Activated CD4-positive, alpha-beta memory T cell treated with anti-CD3 and anti-CD28 coated beads for 36 hours (primary cell): ENCODE measurements at places on chromosomes 3 and 15.

DNA sequence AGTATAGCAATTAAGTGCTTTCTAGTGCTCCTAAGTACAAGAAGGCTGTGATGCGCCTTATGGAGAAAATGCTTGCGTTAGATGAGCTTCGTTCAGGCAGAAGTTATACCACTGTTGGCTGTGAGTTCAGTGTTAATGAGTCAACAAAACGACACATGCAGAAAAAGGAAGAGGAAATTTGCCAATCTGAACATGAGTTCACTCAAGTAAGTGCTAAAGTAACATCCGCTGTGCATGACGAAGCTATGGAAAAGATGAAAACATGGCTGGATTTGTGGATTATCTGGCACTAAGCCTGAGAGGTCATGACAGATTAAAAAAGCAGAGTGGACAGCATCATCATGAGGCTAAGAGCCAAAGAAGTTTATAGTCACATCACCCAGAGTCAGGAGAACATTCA is 36.9 kb downstream of the SH3BP5 start:
- H3K27ac ChIP-seq = peak overlapping the region; percentile 5
- H3K36me3 ChIP-seq = peaks cover 25% of the 10 kb centered on the region

- no peak for DNase-seq
- no peak overlapping the region for H3K27ac ChIP-seq
- H3K36me3 ChIP-seq = no peaks in the 10 kb centered on the region
- no peaks in the 10 kb centered on the region for H3K27me3 ChIP-seq
- H3K4me1 ChIP-seq = no peaks in the 10 kb centered on the region
Measured at GRCh38 chr3:22361521-22361920, 610.5 kb upstream of the ZNF385D start.

GRCh38 chr3:70805061-70805889 is 492.8 kb upstream of the MDFIC2 start:
- no peak overlapping the region for H3K4me3 ChIP-seq
- no peak for DNase-seq
- peaks cover 16% of the 10 kb centered on the region for H3K27me3 ChIP-seq
- H3K27ac ChIP-seq = no peak overlapping the region
- no peaks in the 10 kb centered on the region for H3K36me3 ChIP-seq

DNA sequence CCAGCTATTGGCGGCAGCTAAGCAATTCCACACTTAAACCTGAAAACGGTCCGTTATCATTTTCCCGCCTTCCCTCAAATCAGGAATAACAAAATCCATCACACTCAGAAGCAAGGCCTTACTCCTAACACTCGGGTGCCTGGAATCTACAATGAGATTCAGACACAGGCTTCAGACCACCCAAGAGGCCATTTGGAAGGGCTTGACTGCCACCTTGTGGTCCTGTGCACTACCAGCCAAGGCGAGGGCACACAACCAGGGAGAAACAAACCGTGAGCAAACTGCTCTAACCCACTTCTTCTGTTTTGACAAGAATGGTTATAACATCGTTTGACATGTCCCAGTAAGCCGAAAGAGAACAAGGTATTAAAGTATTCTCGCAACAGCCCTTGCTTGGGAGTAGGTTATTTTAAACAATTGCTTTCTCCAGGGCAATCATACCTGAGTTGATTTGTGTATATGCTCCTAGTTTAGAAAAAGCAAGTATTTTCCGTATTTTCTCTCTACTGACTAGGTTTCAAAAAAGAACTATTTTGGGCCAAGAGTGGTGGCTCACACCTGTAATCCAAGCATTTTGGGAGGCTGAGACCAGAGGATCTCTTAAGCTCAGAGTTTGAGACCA is 40.1 kb upstream of the TAFA4 start:
- H3K27me3 ChIP-seq = peaks cover 2% of the 10 kb centered on the region
- H3K36me3 ChIP-seq = peaks cover 2% of the 10 kb centered on the region
- H3K27ac ChIP-seq = no peak overlapping the region
- peak; percentile 58 for DNase-seq
- no peak overlapping the region for H3K4me3 ChIP-seq

- H3K36me3 ChIP-seq = peaks cover 71% of the 10 kb centered on the region
- H3K4me3 ChIP-seq = no peak overlapping the region
- DNase-seq = no peak
- no peaks in the 10 kb centered on the region for H3K27me3 ChIP-seq
- H3K27ac ChIP-seq = no peak overlapping the region
Measured at GRCh38 chr3:72440491-72440890, 407.8 kb downstream of the SHQ1 start.

- no peak overlapping the region for H3K27ac ChIP-seq
- H3K4me1 ChIP-seq = no peaks in the 10 kb centered on the region
- no peak overlapping the region for H3K4me3 ChIP-seq
- no peak for DNase-seq
Measured at GRCh38 chr3:50428007-50428633, 68.8 kb upstream of the TMEM115 start.

DNA sequence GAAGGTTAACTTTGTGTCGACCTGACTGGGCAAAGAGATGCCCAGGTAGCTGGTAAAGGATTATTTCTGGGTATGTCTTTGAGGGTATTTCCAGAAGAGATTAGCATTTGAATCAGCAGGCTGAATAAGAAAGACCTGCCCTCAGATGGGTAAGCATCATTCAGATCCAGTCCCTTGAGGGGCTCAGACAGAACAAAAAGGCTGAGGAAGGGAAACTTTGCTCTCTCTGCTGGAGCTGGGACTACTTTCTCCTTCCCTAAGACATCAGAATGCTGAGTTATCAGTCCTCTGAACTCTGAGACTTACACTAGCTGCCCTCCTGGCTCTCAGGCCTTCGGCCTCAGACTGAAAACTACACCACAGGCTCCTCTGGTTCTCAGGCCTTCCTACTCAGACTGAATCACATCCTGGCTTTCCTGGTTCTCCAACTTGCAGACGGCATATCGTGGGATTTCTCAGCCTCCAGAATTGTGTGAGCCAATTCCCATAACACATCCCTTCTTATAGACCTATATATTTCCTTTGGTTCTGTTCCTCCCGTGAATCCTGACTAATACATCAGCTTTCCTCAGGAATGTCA is 982.9 kb downstream of the TUSC7 start:
- no peaks in the 10 kb centered on the region for H3K27me3 ChIP-seq
- H3K27ac ChIP-seq = no peak overlapping the region
- no peaks in the 10 kb centered on the region for H3K4me1 ChIP-seq
- no peaks in the 10 kb centered on the region for H3K36me3 ChIP-seq

GRCh38 chr15:97791824-97792792 is 168.4 kb upstream of the ARRDC4 start:
- no peak overlapping the region for H3K27ac ChIP-seq
- H3K4me1 ChIP-seq = no peaks in the 10 kb centered on the region
- H3K36me3 ChIP-seq = no peaks in the 10 kb centered on the region

DNA sequence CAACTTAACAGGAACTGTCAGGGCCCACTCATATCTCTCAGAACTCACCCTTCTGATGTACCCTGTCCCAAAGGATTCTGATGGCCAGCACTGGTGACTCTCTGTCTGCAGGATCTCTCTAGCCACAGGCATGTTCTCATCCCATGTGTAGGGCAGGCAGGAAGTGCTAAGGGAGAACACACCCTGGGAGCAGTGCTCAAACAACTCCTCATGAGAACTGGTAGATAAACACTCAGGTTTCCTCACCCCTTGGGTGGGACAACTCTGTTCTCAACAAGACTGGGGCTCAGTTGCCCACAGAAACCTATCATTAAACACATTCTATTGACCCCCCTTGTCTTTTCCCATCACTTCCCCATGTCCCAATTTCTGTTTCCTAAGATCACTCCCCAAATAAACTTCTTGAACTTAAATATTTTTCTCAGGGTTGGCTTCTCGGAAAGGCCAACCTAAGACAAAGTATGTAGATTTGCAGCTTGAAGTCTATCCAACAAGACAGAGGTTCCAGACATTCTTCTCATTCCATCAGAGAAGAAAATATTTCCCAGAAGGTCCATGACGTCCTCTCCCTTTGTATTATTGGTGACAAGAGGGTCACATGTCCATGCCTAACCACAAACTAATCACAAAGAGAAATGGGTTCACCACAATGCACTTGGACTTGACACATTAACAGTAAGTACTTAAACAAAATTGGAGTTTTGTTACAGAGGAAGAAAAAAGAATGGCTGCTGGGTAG is 276.6 kb upstream of the GADL1 start:
- H3K27ac ChIP-seq = no peak overlapping the region
- no peaks in the 10 kb centered on the region for H3K36me3 ChIP-seq
- H3K4me1 ChIP-seq = peaks cover 12% of the 10 kb centered on the region
- H3K4me3 ChIP-seq = no peak overlapping the region
- H3K27me3 ChIP-seq = no peaks in the 10 kb centered on the region
- DNase-seq = no peak

DNA sequence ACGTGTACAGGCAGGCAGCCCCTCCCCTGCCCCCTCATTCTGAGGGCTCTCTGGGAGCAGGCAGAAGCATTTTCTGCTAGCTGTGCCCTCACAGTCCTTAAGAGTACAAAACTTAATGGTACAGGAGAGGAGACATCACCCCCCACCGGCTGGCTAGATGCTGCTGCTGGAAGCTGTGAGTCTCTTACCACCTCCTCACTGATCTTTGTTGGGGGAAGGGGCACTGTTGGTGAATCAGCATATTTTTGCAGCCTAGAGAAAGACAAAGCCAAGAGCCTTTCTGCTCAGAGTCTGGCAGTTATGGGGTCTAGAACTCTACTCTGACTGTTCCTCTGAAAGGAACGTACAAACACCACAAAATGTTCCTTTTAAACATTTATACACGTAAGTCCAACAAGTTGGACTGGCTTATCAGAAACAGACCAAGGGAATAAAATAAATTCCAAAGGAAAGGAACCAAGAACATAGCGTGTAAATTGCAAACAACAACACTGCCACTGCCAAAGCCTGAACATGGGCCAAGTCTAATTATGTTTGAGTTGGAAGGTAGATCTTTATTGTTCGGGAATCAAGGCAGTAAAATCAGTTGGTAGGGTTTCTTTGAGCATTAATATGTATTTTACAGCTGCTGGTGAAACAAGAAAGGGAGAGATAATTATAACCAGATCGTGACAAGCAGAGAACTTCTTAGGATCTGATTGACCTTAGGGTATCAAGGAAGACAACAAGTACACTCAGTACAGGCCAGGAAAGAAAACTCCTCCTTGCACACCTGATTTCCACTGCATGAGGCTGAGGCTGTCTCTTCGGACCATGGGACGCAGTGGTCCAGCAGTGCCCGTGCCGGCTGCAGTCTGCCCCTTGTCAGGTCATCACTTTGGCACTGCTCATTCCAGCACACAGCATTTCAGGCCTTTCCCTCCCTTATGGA is 27.4 kb downstream of the CLK3 start:
- peaks cover 6% of the 10 kb centered on the region for H3K4me1 ChIP-seq
- no peak overlapping the region for H3K4me3 ChIP-seq
- H3K27ac ChIP-seq = no peak overlapping the region
- H3K27me3 ChIP-seq = no peaks in the 10 kb centered on the region
- peaks cover 5% of the 10 kb centered on the region for H3K36me3 ChIP-seq

DNA sequence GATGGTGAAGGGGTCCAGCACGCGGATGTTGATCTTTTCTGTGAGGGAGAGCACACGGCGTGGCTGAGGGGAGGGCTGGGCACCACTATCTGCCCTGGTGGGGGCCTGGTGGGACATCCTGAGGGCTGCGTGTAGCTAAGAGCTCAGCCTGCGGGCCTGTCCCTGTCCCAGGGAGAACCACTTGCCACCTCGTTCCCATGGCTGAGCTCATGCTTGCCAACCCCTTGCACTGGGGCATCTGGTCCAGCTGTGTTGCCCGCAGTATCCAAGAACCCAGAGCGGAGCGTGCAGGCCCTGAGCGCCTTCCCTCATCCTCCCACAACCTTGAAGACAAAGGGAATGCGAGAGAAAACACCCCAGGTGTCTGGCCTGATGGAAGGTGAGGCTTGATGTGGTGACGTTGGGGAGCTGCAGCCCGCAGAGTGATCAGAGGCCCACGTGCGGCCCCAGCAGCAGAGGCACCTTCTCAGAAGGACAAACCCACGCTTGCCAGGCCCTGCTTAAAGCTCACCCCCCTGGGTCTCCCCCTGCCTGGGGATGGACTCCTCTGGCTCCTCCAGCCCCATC is 28.9 kb downstream of the TKT start:
- H3K36me3 ChIP-seq = peaks cover 43% of the 10 kb centered on the region
- no peaks in the 10 kb centered on the region for H3K4me1 ChIP-seq
- no peaks in the 10 kb centered on the region for H3K27me3 ChIP-seq
- DNase-seq = no peak

DNA sequence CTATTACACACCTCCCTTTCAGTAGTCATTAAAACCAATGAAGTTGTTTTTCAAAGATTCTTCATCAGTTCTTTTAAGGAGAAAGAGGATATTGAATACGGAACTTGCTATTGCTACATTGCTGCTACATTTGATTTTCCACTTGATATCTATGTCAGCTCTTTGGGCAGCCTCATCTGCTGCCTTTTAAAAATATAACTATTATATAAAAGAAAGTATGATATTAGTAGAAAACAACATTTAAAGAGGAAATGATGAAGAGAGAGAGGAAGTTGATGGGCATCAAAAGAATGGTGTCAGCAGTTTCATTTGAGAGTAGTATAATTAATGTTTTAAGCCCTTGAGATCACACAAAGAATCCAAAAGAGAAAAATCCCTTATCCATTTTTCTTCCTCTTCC is 171.4 kb downstream of the NFKBIZ start:
- no peaks in the 10 kb centered on the region for H3K36me3 ChIP-seq
- DNase-seq = no peak
- no peak overlapping the region for H3K4me3 ChIP-seq

DNA sequence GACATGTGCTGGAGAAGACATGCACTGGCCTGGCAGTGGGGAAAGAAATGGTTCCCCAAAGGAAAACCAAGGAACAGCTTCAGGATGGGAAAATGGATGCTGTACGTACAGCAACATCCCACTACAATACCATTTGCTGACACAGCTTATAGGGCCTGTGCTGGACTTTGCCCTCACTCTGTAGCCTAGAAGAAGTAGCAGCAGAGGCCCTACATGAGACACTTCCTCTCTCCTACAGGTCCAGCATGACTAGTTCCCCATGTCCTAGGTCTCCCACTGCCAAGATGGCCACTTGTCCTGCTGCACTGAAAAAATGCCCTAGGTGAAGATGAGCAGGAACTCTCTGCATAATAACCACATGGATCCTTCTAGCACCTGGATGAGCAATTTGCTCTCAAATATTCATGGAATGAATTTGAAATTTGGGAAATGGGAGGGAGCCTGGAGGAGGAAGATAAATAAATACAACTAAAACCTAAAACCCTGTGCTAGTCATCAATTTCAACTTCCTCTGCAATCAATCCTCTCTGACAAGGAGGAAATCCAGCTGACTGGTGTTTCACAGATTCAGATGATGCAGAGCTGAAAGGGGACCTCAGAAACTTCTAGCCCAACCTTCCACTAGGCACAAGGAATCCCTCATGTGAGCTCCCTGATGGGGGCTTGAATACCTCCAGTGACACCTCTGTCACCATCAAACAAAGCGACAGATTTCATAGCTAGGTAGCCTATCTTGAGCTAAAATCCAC is 514.3 kb upstream of the PPP2R3A start:
- H3K27me3 ChIP-seq = no peaks in the 10 kb centered on the region
- no peak overlapping the region for H3K27ac ChIP-seq
- no peak overlapping the region for H3K4me3 ChIP-seq
- no peaks in the 10 kb centered on the region for H3K36me3 ChIP-seq
- H3K4me1 ChIP-seq = no peaks in the 10 kb centered on the region

- no peak for DNase-seq
- H3K4me3 ChIP-seq = no peak overlapping the region
- H3K27ac ChIP-seq = no peak overlapping the region
Measured at GRCh38 chr15:93034512-93034911, 54.5 kb downstream of the RGMA start.

GRCh38 chr3:192259661-192260060 is 467.7 kb downstream of the FGF12 start:
- H3K4me3 ChIP-seq = no peak overlapping the region
- H3K27ac ChIP-seq = no peak overlapping the region
- H3K27me3 ChIP-seq = no peaks in the 10 kb centered on the region
- H3K4me1 ChIP-seq = no peaks in the 10 kb centered on the region
- no peaks in the 10 kb centered on the region for H3K36me3 ChIP-seq
- no peak for DNase-seq
